Endothelial cell of umbilical vein (primary cell): ENCODE measurements at places on chromosomes 5 and 9. TPM values are rescaled to one million over a fixed set of nuclear protein-coding genes. Genes with fewer than 3 reads are reported as not detected.

The SV2C gene
- not detected in 2 replicates for polyA plus RNA-seq

The FOXD4 gene
- polyA plus RNA-seq, result 0.07 and 0.13 TPM in 2 replicates

- DNase-seq, result peak; percentile 75
- no peak overlapping the region for H3K4me3 ChIP-seq
- no peaks in the 10 kb centered on the region for H3K36me3 ChIP-seq
- H3K4me1 ChIP-seq, result no peaks in the 10 kb centered on the region
- no peak overlapping the region for H3K27ac ChIP-seq
These were observed 110.4 kb upstream of the NR5A1 start for GRCh38 chr9:124617477-124618141.

DNA sequence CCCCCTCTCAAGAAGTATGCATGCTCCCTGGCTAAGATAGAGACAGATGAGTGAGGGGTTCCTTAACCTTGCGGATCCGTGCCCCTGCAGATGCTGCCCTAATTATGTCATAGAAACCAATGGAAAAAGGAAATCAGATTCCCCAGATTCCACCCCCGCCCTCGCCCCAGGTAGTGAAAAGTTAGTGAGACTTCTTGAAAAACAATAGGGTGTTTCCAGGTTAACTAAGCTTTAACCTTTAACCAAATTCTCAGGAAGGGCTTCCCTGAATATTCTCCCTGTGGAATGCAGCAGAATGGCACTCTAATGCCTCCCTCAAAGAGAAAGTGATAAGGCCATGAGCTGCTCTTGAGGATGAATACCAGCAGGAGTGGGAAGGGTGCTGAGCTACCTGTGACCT is 116.0 kb upstream of the RANBP3L start:
- H3K27me3 ChIP-seq, result no peaks in the 10 kb centered on the region
- no peak for DNase-seq
- no peak overlapping the region for H3K4me3 ChIP-seq
- H3K4me1 ChIP-seq, result no peaks in the 10 kb centered on the region
